ENCODE measurements at places on chromosomes 12 and 14.

DNA sequence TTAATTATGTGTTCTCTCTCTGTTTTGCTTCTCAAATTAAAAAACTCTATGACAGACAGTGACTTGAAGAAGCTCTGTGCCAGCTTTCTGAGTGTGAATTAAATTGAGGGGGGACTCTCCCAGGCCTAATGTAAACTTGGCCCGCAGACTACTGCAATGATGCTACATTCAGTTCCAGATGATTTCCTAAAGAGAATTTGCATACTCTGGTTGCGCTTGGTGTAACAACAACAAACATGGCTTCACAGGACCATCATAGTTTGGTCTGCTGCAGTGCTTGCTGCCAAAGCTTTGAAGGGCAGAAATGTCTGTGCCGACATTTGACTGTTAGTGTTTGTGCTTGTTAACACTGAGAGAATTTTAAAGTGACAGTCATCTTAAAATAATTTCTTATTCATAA, 25.0 kb downstream of the CFAP54 start:
- no peak for DNase-seq

DNA sequence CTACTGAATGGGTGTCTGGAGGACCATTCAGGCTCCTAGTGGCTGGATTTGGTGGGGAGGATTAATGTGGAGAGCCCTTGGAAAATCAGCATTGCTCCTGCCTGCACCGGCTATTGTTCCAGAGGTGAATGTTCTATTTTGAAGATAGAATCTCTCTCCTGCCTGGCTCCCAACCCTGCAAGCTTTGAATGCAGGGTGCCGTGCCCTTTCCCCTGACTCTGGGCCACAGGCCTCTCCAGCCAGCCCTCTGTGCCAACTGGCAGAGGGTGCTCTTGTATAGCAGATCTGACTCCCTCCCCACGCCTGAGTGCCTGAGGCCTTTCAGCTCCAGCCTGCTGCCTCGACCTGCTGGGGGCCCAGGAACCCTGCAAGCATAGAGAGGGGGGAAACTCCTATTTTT, 106.8 kb downstream of the TMEM260 start:
- DNase-seq: no peak

- DNase-seq: no peak
Observed at GRCh38 chr12:78712834-78713481, 151.6 kb upstream of the SYT1 start.

GRCh38 chr14:25394791-25395391, 344.9 kb upstream of the STXBP6 start:
- DNase-seq: no peak

DNA sequence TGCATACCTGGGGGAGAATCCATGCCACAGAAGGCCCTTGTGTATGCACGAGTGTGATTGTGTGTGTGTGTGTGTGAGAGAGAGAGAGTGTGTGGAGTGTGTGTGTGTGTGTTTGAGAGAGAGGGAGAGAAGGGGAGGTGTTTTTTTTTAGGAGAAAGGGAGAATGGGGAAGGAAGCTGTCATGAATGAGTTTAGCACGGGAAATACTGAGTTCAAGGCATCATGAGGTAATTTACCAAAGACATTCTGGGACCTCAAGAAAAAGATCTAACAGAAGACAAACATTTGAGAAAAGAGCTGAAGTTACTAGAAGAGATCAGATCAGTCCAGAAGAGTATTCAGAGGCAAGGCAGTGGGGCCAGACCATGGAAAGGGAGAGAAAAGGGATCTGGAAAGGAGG, 157.1 kb downstream of the TTC7B start:
- no peak for DNase-seq

GRCh38 chr12:75760573-75761294, 249.3 kb upstream of the KRR1 start:
- no peak for DNase-seq

DNA sequence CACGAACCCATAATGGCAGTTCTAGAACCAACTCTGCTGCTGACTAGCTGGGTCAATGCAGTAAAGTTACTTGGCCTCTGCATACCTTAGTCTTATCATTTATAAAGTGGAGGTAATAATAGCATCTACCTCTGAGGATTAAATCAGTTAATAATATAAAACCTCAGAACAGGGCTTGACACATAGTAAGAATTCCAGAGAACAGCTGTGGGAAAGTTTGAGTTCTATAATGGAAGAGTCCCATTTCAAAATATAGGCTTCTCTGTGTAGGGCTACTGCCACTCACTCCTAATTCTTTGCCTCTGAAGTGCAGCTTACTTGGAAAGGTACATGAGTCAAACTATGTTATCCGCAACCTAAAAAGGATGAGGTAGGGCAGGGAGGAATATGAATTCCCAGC, 269.2 kb upstream of the PRKD1 start:
- no peak for DNase-seq

DNA sequence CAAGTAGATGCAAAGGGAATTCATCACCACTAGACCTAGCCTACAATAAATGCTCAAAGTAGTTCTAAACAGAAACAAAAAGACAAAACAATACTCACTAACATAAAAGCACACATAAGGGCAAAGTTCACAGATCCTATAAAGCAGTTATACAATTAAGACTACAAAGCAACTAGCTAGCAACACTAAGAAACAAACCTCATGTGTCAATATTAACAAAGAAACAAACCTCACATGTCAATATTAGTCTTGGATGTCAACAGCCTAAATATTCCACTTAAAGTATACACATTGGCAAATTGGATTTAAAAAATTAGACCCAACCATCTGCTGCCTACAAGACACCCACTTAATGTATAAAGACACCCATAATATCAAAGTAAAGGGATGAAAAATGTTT, 152.7 kb downstream of the KCNK10 start:
- no peak for DNase-seq

DNA sequence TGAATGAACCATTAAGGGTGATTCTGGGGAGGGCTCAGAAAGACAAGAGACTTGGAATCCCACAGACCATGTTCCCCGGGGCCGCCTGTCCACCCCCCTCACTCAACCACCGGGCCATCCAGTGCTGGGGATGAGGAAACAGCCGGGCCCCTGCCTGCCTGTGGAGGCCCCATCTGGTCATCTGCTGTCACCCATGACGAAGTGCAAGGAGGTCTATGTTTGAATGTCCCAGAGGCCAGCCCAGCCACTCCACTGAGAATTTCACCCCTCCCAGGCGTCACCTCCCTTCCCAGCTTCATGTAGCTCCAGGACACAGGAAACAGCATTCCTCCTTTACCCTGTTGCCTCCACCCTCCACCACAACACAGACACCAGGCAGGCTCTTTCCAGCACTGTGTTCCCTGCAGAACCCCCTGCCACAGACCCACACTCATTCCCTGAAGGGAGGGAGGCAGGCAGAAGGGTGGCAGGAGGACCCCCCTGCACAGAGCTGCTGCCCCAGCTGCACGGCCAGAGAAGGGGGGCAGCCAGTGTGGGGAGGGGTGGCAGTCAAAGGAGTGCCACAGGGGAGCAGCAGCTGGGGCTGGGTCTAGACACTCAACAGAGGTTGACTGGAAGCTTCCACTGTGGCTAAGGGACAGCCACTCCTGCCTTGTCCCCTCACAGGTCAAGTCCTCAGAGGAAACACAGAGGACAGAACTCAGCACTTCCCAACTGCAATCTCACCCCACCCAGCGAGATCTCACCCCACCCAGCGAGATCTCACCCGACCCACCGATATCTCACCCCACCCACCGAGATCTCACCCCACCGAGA, 50.3 kb upstream of the PPP2R5C start:
- DNase-seq: no peak

DNA sequence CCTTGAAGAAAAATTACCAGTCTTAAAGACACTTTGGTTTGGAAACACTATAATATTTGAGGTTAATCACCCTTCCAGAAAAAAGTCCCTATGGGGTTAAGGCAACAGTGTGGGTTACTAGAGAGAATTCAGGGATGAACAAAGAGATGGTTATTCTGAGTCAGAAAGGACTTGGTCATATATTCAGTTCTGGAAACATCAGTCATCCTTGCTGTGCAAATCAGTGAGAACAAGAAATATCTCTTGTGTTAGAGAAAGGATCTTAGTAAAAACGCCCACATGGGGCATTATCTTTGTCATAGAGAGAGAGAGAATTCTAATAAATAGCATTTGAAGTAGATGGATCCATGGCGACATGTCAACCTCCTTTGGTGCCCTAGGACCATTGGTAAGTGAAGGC, 59.4 kb upstream of the E2F7 start:
- no peak for DNase-seq

DNA sequence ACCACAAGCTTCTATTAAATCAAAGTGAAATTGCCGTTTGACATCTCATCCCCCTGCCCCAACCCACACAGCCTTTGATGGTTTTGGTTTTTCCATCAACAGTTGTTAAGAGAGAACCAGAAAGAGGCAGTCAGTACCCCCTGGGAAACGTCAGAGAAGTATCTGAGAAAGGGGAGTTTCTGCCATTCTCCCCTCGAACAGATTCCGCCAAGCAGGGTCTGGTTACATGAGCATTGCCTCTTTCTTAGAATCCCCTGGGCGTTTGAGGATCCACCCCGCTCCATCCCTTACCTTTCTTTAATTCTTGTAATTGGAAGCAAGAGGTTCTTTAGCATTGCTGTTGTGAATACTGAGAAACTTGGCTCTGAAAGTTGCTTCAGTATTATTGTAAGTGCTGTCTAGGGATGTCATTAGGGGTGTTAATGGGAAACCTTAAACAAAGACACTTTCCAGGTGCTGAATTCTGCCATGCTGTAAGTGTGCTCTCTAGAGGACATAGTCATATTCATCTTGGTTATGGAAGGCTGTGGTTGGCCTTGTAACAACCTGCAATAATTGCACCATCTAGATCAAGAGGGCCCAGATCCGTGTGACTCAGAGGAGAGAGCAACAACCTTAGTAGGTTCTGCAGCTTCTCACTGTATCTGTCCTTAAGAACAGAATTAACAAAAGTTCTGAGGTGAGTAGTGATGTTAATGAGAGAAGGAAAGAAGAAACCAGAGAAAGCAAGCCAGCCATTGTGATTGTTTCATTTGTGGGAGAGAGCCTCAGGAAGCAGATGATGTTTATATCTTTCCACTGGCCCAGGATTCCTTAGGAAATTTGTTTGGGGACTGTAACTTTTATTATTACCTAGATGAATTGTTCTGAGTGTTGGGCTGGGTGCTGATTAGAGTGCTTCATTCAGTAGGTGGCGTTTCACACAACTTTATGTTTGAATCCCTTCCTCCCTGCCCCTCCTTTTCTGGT, 9.0 kb downstream of the TMBIM6 start:
- DNase-seq: peak; percentile 39

DNA sequence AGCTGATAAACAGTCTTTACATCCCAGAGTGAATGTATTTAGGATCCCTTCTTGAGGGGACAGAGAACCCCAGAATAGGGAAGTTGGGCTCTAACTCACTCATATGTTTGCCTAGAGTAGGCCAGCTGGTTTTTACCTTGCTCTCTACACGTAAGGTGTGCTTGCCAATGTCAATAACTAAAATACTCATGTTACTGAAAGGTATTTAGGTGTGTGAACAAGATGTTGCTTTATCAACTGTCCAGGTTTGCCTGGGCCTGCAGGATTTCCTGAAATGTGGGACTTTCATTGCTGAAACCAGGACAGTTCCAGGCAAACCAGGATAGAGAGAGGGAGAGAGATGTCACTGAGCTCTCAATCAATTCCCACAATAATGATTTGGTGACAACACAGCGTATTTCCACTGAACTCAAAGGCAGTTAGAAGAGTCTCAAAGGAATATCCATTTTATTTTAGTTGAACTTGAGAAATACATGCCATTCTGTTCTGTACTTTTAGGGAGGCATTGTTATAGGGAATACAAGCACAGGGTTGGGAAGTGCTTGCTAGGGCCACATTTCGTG, 171.7 kb downstream of the NRXN3 start:
- DNase-seq: no peak

GRCh38 chr14:97319691-97320090, 522.5 kb downstream of the VRK1 start:
- no peak for DNase-seq

DNA sequence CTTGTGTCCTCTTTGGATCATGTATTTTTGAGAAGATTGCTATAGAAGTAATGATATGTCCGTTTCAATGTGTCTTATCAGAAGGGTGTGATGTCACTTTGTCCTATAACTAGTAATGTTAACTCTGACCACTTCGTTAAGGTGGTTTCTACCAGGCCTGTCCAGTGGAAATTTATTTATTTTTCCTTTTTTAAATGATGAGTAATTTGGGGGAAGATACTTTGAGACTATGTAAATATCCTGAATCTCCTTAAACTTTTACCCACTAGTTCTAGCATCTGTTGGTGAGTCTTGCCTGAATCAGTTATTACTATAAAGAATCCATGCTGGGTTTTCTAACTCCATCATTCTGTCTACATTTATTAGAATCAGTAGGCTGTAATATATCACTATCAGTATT, 15.3 kb downstream of the EP400 start:
- no peak for DNase-seq

DNA sequence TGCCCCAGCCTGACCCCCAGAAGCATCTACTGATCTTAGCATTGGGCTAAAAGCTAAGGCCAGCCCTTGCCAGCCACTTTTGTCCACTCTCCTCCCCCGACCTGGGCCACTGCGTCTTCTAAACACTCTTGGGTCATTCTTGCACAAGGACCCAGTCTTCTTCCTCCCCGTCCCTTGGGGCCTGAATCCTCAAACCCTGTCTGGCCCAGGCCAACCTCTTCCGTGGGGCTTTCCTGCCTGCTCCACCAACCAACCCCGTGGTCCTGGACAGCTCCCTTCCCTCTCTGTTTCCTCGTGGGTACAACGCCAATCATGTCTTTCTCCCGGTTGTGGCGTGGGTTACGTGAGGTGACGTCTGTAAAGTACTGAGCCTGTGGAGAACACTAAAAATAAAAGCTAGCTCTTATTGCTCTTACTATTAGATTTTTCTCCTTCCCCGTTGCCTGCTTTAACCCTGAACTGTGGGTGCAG, 21.5 kb downstream of the FAM222A start:
- DNase-seq: no peak

DNA sequence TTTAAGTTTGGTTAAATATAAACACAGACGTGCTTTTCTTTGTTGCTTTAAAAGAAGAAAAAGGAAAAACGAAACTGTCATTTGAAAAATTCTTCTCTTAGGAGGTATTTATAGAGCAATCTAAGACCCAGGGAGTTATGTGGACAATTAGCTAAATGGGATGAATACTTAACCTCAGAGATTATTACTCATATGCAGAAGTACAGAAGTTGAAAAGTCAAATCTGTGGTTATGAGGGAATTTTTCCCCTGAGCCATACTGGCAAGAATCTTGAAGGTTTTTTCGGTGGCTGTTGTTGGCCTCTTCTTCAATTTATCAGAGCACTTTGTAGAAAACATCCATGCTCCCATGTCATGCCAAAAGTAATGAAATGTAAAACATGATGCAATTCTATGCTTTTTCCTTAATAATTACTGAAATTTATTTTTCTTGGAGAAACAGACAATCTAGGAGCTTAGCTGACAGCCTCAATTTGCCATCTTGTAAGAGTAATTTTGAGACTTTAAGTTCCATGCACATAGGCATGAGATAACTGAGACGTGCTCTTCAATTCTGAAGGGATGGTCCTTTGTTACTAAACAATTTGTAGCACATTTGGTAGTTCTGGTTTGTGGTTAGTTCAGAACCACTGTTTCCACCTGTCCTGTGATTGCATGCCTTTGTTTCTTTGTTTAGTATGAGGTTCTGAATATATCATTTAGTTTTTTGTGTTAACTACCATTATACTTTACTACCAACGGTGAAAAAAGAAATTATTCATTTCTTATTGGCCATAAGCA, 126.6 kb downstream of the BCAT1 start:
- DNase-seq: no peak

Data from activated T-cell treated with anti-CD3 and anti-CD28 coated beads for 4 hours (primary cell).